Keratinocyte (primary cell): ENCODE measurements at places on chromosomes 12 and 14. TPM values are rescaled to one million over a fixed set of nuclear protein-coding genes. Genes with fewer than 3 reads are reported as not detected.

The DDX47 gene
- 52.9 to 92.6 TPM (median 90.2 TPM) in 3 replicates for polyA plus RNA-seq

The TMEM229B gene
- polyA plus RNA-seq = 1.0 to 1.7 TPM (median 1.5 TPM) in 3 replicates

The ENDOU gene
- 0.28 to 0.35 TPM (median 0.33 TPM) in 3 replicates for polyA plus RNA-seq

The RPL10L gene
- not detected in 3 replicates for polyA plus RNA-seq

The KRT80 gene
- polyA plus RNA-seq = 3.3 to 7.2 TPM (median 4.1 TPM) in 3 replicates

The HOXC4 gene
- 0.81 to 1.8 TPM (median 1.8 TPM) in 3 replicates for polyA plus RNA-seq

The ACOT2 gene
- polyA plus RNA-seq = 5.4 to 7.5 TPM (median 6.9 TPM) in 3 replicates

The DDIT3 gene
- 7.8 to 25.6 TPM (median 23.6 TPM) in 3 replicates for polyA plus RNA-seq

The SLC5A8 gene
- not detected in 3 replicates for polyA plus RNA-seq

The TMEM52B gene
- polyA plus RNA-seq = 0.03 TPM in 1 of 3 replicates, not detected in the others

The CEP170B gene
- 8.7 to 15.6 TPM (median 14.9 TPM) in 3 replicates for polyA plus RNA-seq

The DYRK2 gene
- 22.1 to 22.7 TPM (median 22.1 TPM) in 3 replicates for polyA plus RNA-seq

The TAS2R19 gene
- polyA plus RNA-seq = 0.17 to 0.31 TPM in 2 of 3 replicates, not detected in the other

The RFX4 gene
- polyA plus RNA-seq = not detected in 3 replicates

The TNFAIP2 gene
- polyA plus RNA-seq = 0.57 to 1.8 TPM (median 0.71 TPM) in 3 replicates

The MDP1 gene
- 7.0 to 7.5 TPM (median 7.3 TPM) in 3 replicates for polyA plus RNA-seq

The NKX2-1 gene
- not detected in 3 replicates for polyA plus RNA-seq

The HOXC9 gene
- 1.1 to 3.3 TPM (median 1.8 TPM) in 3 replicates for polyA plus RNA-seq

The SERPINA1 gene
- polyA plus RNA-seq = 0.48 to 0.71 TPM (median 0.52 TPM) in 3 replicates

The CLEC2D gene
- 0.65 to 2.3 TPM (median 1.6 TPM) in 3 replicates for polyA plus RNA-seq

The SAMD4A gene
- 10.5 to 16.2 TPM (median 11.3 TPM) in 3 replicates for polyA plus RNA-seq

The OR6C76 gene
- polyA plus RNA-seq = not detected in 3 replicates

The DAO gene
- polyA plus RNA-seq = not detected in 3 replicates

The MIPOL1 gene
- polyA plus RNA-seq = 6.1 to 10.9 TPM (median 6.1 TPM) in 3 replicates

The C3AR1 gene
- polyA plus RNA-seq = 0.57 to 0.99 TPM (median 0.60 TPM) in 3 replicates

The ERBB3 gene
- 13.6 to 19.8 TPM (median 16.4 TPM) in 3 replicates for polyA plus RNA-seq

The AGAP2 gene
- polyA plus RNA-seq = 0.13 to 0.18 TPM (median 0.15 TPM) in 3 replicates

The TEDC1 gene
- polyA plus RNA-seq = 4.2 to 5.0 TPM (median 5.0 TPM) in 3 replicates

The BDKRB1 gene
- polyA plus RNA-seq = 2.8 to 3.5 TPM (median 3.4 TPM) in 3 replicates

The GAS2L3 gene
- polyA plus RNA-seq = 0.75 to 3.6 TPM (median 2.9 TPM) in 3 replicates

The SIX1 gene
- 0.01 to 0.04 TPM in 2 of 3 replicates, not detected in the other for polyA plus RNA-seq

The FAIM2 gene
- 0.07 TPM in 1 of 3 replicates, not detected in the others for polyA plus RNA-seq

The SPX gene
- polyA plus RNA-seq = 0.07 to 0.12 TPM (median 0.12 TPM) in 3 replicates
